ENCODE measurements at places on chromosomes 1 and 21. TPM values are rescaled to one million over a fixed set of nuclear protein-coding genes. Genes with fewer than 3 reads are reported as not detected.

GRCh38 chr1:2349806-2350205 is 41.5 kb downstream of the MORN1 start:
- DNase-seq = no peak

The GPR3 gene
- total RNA-seq = 0.79 TPM

GRCh38 chr1:35539073-35539823 is 18.0 kb downstream of the KIAA0319L start:
- peak; percentile 40 for DNase-seq

- DNase-seq = no peak
Measured at GRCh38 chr21:17585875-17586450, 26.7 kb downstream of the BTG3 start.

DNA sequence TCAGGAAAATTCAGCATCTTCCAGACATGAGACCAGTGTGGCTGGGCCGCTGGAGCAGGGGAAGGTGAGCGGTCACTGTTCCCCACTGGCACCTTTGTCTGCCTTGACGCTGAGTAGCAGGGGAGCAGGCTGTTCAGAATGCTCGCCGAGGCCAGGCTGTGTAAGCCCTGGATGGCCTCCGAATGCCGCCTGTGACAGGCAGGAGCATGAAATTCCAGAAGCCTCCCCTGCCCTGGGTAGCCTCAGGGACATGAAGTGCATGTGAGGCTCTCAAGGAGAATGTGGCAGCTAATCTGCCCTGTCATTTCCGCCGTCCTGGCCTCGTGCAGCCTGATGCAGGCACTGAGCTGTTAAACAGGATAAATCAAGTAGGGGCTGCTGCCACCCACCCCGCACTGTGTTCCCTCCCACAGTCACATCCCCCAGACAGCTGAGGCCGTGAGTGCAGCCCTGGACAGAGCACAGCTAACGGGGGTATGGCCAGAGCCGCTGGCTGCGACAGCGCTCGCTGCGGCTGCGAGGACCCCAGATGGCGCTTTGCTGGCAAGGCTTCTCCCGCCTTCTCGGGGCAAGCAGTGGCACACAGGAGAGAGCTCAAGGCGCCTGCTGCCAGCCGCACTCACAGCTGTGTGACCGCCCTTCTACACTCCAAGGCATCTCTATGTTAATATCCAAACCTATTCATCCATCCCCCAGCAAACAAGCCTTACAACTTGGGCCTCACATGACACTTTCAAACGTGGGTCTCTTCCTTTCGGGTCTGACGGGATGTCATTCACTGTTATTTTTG is 105.0 kb upstream of the COL6A1 start:
- no peak for DNase-seq

The LYPD8 gene
- total RNA-seq = not detected

The CD52 gene
- total RNA-seq = not detected

The ARHGAP30 gene
- total RNA-seq = 1.4 TPM

GRCh38 chr1:24856787-24857506 is 73.1 kb downstream of the RUNX3 start:
- no peak for DNase-seq

DNA sequence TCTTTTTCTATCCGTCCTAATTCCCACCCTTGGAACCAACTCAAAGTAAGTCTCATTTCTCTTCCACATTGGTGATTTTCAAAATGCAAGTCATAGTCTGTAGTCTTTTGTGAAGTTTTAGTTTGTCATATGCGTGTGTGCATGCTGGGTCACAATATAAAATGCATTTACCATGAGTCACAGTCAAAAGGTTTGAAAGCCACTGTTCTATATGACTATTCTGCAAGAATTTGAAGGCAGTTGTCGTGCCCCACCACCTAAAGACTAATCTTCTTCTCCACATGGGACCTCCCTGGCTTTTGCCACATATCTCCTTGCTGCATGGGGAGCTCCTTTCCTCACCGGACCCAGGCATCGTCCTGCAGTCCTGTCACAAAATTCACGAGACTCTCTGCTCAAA is 1.6 kb downstream of the STPG1 start:
- DNase-seq = no peak

DNA sequence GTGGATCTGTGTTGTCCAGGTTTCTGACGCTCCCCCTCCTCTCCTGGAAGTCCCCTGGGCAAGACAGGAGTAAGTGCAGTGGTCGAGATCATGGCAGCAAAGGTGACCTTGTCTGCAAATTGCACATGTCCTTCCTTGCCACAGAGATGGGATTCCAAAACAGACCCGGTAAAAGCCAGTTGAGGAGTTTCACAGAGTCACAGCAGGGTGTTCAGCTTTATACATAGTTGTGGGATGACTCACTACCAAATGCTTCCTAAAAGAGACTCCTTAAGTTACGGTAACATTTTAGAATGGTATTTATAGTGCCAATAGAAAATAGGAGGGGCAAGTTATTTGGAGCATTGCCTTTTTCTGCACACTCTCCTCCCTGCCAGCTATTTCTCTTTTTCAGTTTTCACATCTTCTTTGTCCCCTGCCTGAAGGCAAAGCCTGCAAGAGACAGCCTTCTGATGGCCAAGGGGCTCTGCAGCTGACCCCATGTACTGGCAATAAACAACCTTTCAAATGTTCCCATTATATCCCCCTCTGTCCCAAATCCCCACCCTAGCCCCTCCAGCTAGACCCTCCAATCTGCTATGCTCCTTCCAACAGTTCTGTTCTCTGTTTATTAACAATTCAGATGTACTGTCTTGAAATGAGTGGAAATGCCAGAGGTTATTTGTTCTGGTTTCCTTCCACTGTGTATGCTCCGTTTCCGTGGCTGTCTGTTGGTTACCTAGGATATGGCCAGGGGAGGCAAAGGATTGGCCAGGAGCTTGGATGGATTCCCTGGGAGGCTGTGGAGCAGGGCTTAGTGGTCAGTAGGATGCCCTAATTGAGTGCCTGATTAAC is 115.0 kb downstream of the TGFB2 start:
- peak; percentile 19 for DNase-seq

DNA sequence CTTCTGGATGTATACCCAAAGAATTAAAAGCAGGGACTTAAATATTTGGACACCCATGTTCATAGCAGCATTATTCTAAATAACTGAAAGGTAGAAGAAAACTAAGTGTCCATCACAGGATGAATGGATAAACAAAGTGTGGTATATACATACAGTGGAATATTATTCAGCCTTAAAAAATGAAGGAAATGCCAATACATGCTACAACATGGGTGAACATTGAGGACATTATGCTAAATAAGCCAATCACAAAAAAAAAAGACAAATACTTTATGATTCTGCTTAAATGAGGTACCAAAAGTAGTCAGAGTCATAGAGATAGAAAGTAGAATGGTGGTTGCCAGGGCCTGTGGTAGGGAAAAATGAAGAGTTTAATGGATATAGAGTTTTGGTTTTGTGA is 14.1 kb downstream of the EEIG2 start:
- no peak for DNase-seq

DNA sequence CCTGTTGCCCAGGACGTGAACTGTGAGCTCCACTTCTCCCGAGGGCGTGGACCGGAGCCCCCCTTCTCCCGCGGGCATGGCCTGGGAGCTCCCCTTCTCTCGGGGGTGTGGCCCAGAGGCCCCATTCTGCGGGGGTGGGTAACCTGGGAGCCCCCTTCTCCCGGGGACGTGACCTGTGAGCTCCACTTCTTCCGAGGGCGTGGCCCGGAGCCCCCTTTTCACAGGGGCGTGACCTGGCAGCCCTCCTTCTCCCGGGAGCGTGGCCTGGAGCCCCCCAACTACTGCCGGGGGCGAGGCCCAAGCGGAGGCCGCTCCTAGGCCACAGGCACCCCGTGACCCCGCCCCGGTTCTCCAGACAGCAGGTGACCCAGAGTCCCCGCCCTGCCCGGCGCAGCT is 320 bp downstream of the C1orf174 start:
- DNase-seq = peak; percentile 12

The SMCP gene
- not detected for total RNA-seq

DNA sequence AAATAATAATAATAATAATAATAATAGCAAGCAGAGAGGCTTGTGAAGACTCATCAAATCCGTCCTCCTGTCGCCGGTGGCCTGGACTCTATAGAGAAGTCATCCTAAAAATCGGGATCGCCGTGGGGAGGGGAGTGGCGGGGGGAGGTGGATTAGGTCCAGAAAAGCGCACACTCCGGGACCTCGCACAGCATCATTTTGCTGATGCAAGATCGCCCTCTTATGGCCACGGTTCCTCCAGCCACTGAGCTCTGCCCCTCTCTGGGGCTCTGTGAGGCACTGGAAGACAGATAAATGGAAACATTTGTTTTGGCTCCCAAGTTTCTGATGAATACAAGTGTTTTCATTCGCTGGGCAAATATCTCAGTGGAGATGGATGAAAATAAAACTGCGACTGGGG is 612.0 kb downstream of the MATN1 start:
- peak; percentile 29 for DNase-seq

DNA sequence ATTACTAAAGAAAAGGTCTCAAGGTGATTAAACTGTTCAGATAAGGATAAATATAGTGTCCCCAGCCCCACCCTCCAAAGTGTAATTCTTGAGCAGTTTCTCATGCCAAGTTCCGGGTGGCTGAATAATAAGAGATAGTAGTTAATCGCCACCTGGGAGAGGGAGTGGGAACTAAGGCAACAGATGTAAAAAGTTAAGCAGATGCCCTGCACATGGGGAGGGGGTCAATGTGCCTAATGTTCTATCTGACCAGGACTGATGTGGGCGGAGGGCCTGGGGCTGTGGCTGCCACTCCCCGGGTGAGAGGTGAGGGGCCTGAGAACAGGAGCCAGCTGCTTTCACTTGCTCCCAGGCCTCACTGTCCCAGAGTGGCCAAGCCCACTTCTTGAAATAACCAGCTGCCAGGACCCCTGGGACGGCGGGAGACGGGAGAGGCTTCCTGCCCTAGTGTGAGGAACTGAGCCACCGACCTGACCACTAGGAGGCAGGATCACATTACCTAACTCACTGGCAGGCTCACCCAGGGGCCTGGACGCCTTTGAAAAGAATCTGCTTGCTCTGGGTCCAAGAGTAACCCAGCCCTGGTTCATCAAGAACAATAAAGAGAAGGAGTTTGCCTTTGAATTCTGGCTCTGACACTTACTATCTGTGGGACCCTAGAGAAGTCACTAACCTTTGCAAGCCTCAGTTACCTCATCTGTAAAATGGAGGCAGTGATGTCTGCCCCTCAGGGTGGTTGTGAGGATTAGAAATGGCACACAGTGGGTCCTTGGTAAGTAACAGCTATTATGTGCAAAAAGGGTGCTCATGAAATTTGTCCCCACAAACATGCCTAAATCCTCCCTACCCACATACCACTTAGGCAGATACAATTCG is 179.2 kb downstream of the ATG4C start:
- peak; percentile 24 for DNase-seq

GRCh38 chr1:235558621-235559169 is 54.4 kb upstream of the B3GALNT2 start:
- no peak for DNase-seq

DNA sequence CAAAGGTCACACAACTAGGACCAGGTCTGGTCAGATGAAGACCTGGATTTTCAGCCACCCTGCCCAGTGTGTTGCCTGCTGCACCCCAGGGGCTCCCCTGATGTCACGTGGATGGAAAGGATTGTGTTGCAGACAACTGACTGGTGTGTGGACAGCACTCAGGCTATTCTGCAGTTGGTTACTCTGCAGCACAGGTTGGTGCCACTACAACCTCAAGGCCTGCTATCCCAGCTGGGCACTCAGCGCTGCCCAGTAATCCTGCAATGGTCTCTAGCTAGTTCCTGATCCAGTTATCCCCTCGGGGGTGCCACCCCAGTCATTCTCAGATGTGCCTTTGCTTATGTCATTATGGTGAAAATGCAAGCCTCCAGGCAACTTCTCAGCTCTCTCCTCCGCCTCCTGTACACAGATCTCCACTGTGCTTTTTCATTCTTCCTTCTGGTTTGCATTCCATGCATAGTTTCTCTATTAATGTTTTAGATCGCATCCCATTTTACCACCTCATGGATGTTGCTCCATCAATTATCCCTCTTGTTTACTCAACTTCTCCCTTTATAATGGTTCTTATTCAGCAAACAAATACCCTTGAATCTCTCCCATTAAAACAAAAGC is 503.2 kb upstream of the CAMK1G start:
- DNase-seq = no peak

The FCAMR gene
- not detected for total RNA-seq

The FCRL6 gene
- total RNA-seq = not detected

DNA sequence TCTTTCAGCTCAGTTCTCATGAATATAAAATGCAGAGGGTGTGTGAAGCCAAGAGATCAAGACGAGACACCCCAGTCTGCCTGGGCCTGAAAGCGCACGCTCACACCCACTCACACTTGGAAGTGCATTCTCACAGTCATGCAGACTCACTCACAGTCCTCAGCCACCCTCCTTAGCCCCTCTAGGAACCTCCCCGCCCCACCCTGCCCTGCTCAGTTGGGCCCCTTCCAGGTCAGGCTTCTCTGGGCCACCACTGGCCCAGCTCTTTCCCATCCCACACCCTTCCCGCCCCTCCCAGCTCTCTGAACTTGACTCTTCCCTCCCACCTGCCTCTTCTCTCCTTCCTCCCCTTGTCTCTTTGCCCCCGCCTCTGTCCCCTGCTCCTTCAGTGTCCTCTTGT is 93.8 kb downstream of the EPHB2 start:
- DNase-seq = peak; percentile 62

DNA sequence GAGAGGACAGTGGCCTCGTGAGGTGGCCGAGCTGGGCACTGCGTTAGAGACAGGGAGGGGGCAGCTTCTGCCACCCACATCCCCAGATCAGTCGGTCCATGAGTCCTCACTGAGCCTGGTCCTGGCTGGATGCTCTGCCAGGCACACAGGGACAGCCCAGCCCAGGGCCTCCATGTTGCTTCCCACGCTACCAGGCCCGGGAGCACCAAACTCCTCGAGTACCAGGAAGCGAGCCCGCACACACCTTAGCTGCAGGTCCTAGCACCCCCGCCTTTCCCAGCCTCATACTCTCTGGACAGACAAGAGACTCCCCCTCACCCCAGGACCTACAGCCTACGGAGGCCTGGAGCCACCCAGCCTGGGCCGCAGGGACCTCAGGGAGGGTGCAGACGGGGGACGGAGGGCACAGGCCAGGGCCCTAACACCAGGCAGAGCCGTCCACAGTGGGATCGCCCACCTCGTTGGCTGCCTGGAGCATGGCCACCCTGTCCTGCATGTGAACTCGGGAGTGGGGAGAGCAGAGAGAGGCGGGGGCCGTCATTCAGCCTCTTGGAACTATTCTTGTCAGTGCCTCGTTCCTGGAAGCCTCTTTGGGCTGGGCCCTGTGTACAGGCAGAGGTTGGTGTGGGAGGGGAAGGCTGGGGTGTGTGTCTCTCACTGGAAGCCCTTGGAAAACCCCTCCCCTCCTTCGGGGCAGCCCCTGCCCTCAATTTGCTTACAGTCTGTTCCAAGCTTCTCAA is 90.9 kb upstream of the RUNX3 start:
- no peak for DNase-seq

The KANK4 gene
- total RNA-seq = not detected

The TRAF3IP3 gene
- total RNA-seq = 2.8 TPM

The SYPL2 gene
- 12.4 TPM for total RNA-seq

GRCh38 chr1:232890340-232890943 is 60.0 kb upstream of the NTPCR start:
- no peak for DNase-seq

Data from thyroid gland (tissue), 4 donors.